Skeletal muscle tissue (tissue), 5 donors: ENCODE measurements at places on chromosomes 7 and 10. TPM values are rescaled to one million over a fixed set of nuclear protein-coding genes. Genes with fewer than 3 reads are reported as not detected.

Gene PARG
- 36.5 TPM for total RNA-seq

Gene CALML3
- not detected for total RNA-seq

Gene PRKCQ
- total RNA-seq = 14.6 TPM

Gene ZNF727
- total RNA-seq = under 0.01 TPM

Gene STEAP1B
- 4.7 TPM for total RNA-seq

Gene RTKN2
- 2.1 TPM for total RNA-seq

Gene VSTM4
- total RNA-seq = 40.7 TPM

Gene STEAP2
- total RNA-seq = 2.6 TPM

Gene GJD4
- 2.1 TPM for total RNA-seq

Gene ACSL5
- total RNA-seq = 4.2 TPM

Gene ADCY1
- total RNA-seq = 9.9 TPM

Gene OR6V1
- total RNA-seq = not detected

Gene ACTR3C
- 1.6 TPM for total RNA-seq

Gene AGAP4
- 14.6 TPM for total RNA-seq

Gene SFTPA1
- total RNA-seq = not detected

Gene AMPH
- 9.4 TPM for total RNA-seq

Gene ZNF736
- total RNA-seq = 20.4 TPM

Gene LRIT2
- not detected for total RNA-seq

Gene CCDC3
- total RNA-seq = 13.0 TPM
